ENCODE measurements at places on chromosomes 4 and X.

- no peak for DNase-seq
These were observed 275.7 kb upstream of the RASGEF1B start for GRCh38 chr4:81747242-81747930.

GRCh38 chr4:146648461-146648783 lies 9.7 kb downstream of the POU4F2 start:
- no peak for DNase-seq

GRCh38 chr4:40918330-40918729 lies 168.6 kb downstream of the NSUN7 start:
- no peak for DNase-seq

GRCh38 chrX:124433186-124433585 lies 86.8 kb downstream of the SH2D1A start:
- no peak for DNase-seq

GRCh38 chr4:138871555-138871875 lies 144.1 kb upstream of the NOCT start:
- DNase-seq, result no peak

DNA sequence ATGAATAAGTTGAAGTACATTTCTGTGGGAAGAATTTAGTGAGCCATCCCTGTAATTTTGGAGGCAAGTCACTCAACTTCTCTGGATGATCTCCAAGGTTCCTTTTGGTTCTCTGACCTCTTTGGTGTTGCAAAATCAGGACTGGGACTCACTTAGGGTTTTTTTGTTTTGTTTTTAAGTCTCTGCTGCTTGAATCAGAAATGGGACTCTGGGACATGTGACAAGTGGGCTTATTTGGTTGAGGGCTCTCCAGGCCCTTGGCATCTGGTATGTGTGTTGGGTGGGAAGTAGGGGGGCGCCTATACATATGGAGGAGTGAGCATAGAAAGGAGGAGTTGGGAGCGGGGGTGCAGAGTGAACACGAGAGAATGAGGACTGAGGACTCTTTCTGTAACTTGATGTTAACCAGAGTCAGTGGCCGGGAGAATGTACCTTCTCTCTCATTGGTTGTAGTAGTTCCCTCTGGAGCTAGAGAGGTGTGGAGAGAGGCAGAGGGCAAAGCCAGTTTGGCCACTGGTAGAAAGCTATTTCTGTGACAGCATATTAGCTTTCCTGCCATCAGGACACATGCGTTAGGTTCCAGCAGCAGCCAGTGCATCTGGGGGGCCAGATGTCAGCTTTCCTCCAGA lies 1.9 kb downstream of the ARHGAP10 start:
- no peak for DNase-seq

- DNase-seq, result no peak
These were observed 28.4 kb downstream of the PAK3 start for GRCh38 chrX:111124418-111124817.

DNA sequence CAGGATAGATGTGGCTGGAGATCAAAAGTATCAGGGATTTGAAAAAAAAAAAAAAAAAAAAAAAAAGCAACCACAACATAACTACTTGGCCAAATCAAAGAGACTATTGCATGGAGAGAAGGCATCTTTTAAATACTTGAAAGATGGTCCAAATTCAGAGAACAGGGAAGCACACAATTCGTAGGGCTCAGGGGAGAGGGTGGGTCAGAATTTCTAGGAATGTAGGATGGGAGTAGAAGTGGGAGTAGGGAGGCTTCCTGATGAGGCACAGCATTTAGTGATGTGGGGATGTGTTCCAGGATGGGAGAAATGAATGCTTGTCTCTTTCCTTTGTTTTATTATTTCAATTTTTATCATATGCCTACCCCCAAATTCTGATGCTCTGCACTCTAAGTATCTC lies 36.3 kb downstream of the RTL3 start:
- DNase-seq, result no peak

GRCh38 chrX:123917069-123917468 lies 44.4 kb upstream of the STAG2 start:
- no peak for DNase-seq

- DNase-seq, result no peak
These were observed 133.8 kb upstream of the PRPS2 start for GRCh38 chrX:12657433-12657832.

DNA sequence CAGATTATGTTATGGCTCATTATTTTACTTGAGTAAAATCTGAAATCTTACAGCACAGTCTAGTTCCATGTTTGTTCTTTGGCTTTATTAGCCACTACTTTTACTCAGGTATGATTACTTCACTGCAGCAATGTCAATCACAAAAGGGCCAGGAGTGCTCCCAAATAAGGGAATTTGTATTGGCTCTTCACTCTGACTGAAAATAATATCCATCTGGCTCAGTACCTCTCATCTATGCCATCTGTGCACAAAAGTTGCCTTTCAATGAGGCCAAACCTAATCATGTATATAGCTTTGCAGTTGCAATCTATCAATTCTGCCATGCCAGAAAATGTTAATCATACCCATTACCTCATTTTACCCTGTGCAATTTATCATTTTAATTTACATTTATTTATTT lies 161.1 kb downstream of the TECRL start:
- DNase-seq, result no peak

- DNase-seq, result no peak
These were observed 47.9 kb upstream of the LINC00632 start for GRCh38 chrX:140661643-140662042.

GRCh38 chr4:2535376-2536192 lies 863 bp upstream of the FAM193A start:
- peak; percentile 90 for DNase-seq

DNA sequence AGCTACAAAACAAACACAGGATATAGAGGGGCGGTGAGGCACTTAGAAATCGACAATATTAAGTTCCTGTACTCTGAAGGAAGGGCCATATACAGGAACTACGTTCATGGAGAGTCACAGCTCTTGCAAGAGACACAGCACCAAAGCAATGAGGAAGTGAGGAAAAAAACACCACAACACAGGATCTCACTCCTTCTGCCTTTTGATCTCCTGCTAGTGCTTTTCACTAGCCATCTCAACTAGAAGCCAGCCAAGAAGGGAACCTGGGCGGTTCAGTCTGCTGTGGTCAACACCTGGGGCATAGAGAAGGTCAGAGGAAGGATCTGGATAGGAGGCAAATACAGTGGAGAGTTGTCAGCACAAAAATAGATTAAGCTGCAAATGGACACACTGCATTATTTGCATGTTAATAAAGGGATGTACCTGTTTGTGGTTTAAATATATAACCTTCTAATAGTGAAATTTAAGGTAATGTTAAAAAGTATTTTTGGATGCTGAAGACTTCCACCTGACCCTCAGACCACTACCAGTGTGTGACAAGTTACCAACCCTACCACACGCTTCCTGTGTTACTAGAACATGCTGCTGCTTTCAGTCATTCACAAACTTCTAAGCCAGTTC lies 104.6 kb downstream of the DTHD1 start:
- no peak for DNase-seq

- no peak for DNase-seq
These were observed 163.1 kb downstream of the PALLD start for GRCh38 chr4:168659741-168660465.

GRCh38 chr4:68907245-68907644 lies 44.4 kb downstream of the UGT2A3 start:
- DNase-seq, result no peak

GRCh38 chr4:143554728-143555597 lies 41.5 kb downstream of the SMARCA5 start:
- no peak for DNase-seq

- DNase-seq, result no peak
These were observed 107.9 kb downstream of the MMRN1 start for GRCh38 chr4:90002441-90003062.

- DNase-seq, result no peak
These were observed 68.7 kb upstream of the SPRY1 start for GRCh38 chr4:123327846-123328429.

- no peak for DNase-seq
These were observed 26.6 kb downstream of the ADRA2C start for GRCh38 chr4:3792813-3793212.

- DNase-seq, result no peak
These were observed 21.8 kb upstream of the AREG start for GRCh38 chr4:74423104-74423503.

DNA sequence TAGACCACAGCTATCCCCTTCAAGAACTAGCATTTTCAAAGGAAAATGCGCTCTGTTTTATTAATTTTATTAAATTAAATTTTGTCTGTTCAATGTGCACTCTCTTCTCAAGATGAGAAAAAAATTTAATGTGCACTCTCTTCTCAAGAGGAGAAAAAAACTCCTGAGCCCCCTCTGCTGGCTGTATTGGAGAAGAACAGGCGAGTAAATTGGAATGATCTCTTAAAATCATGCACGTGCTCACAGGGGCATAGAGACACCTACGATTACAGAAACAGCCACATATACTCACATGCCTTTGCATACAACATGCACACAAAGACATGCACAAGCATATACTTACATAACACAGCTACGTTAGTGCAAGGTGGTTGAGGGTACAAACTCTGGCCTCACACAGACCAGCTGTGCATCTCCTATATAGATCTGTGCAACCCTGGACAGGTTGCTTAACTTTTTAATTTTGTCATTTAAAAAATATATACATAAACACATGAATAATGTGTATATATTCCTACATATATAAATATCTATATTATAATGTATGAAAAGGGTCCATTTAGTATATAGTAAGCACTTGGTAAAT lies 176.2 kb upstream of the CXorf66 start:
- no peak for DNase-seq

GRCh38 chr4:114875630-114876029 lies 237.8 kb downstream of the NDST4 start:
- no peak for DNase-seq

GRCh38 chr4:80431203-80431965 lies 95.9 kb downstream of the CFAP299 start:
- DNase-seq, result no peak

- DNase-seq, result no peak
These were observed 467.0 kb upstream of the CTSO start for GRCh38 chr4:156420623-156421022.

DNA sequence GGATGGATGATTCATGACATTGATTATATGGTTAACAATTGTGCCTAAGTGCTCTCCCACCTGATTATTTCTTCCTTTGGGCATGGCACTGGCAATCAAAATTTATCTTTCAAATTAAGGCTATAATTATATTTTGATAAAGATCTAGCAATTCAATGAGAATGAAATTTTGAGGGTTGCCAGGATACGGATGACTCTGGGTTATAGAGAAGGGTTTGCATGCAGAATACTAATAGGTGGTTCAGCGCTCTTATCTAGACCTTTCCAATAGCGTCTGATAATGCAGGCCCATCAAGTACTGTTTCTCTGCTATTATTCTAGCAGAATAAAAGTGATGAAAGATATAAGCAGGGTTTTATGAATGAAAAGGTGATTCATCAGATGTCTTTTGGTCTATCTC lies 74.9 kb upstream of the SCML1 start:
- no peak for DNase-seq

DNA sequence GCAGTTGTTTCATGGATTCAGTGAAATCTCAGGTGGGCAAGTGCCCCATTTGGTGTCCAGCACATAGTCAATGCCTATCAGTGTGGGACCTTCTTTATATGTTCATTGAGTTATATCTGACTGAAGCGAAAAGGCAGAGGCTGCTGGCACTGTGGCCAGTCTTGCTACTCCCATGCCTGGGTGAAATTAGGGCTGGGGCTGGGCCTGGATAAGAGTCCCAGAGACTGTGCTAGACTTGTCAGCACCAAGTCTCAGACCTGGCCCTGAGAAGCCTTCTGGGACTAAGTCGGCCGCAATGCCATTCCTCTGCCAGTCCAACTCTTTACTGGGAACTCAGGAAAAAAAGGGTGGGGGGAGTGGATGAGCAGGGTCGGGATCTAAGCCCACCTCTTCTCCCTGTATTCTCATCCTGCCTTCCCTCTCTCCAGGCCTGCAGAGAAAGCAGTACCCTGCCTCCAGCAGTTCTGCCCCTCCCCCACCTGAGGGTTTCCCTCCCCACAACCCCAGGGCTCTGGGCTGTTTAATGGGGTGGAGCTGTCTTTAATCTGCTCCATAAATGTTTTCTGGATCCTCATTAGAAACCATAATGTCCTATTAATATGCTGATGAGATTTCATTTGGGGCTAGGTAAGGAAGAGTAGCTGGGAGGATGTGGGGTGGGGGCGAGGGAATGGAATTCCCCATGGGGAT lies 153.5 kb upstream of the PJA1 start:
- DNase-seq, result no peak

- DNase-seq, result no peak
These were observed 103.2 kb downstream of the ANXA3 start for GRCh38 chr4:78654807-78655206.

GRCh38 chr4:1713003-1713851 lies 1.1 kb upstream of the SLBP start:
- DNase-seq, result no peak

- DNase-seq, result no peak
These were observed 34.0 kb downstream of the ETDB start for GRCh38 chrX:135086197-135086854.

DNA sequence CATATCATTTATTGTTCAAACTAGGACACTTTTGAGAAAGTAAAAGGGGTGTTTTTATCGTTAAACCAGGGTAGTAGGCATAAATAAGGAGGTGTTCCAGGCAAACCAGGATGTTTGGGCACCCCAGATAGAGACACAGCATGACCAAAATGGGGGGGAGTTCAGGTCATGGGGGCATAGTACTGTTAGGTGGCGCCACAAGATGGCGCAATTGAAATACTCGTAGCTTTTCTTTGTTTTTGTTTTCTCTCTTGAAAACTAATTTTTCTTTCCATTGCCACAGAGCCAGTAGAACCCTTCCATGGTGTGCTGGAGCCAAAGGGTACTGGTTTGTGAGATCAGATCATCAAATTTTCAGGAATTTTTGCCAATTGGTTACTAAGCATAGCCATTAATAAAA lies 283.4 kb downstream of the BCOR start:
- no peak for DNase-seq

GRCh38 chr4:31100536-31100935 lies 380.4 kb downstream of the PCDH7 start:
- no peak for DNase-seq

- no peak for DNase-seq
These were observed 33.7 kb downstream of the COQ2 start for GRCh38 chr4:83250687-83251446.

DNA sequence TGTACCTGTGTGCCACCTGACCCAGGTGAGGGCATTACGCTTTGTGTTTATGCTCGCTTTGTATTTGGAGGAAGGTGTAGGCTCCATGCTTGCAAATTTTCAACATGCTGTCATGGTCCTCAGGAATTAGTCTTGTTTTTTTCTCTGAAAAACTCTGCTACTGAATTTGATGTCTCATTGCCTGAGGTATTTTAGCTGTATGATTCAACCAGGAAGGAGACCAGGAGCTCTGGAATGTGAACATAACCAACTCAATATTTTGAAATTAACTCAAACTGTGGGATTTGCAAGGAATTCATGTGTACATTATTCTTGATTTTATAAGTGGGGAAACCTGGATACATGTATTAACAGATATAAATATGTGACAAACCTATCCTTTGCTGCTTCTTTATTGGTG lies 134.1 kb downstream of the SLC4A4 start:
- no peak for DNase-seq

- DNase-seq, result no peak
These were observed 19.4 kb upstream of the SEL1L3 start for GRCh38 chr4:25882226-25882625.

- no peak for DNase-seq
These were observed 15.7 kb upstream of the PLCXD1 start for GRCh38 chrX:265502-265901.

Measured in vagina (tissue), 2 donors.